ENCODE measurements at places on chromosomes 1 and 21.

DNA sequence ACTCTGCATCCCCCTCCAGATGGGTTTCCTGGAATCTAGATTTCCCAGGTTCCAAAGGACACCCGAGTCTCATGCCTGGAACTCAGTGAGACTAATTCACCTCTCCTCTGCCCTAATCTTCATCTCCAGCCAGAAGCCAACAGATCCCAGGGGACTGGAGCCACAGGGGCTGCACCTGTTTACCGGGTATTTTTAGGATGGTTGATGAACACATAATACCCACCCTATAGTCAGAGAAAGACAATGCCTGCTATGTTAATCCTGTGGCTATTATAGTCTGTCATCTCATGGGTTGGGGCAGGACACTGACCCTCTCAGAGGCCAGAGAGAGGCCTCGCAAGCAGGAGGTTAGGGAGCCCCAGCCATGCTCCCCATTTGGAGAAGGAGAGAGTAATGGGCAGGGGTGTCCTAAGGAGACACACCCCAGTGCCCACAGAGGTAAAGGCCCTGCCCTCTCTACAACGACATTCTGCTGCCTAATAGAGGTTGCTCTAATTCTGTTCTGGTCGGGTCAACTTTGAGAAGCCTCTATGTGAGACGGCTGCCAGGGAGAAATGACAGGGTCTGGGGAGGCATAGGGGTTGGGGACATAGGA lies 1.0 kb upstream of the TNNI1 start:
- DNase-seq, result no peak

DNA sequence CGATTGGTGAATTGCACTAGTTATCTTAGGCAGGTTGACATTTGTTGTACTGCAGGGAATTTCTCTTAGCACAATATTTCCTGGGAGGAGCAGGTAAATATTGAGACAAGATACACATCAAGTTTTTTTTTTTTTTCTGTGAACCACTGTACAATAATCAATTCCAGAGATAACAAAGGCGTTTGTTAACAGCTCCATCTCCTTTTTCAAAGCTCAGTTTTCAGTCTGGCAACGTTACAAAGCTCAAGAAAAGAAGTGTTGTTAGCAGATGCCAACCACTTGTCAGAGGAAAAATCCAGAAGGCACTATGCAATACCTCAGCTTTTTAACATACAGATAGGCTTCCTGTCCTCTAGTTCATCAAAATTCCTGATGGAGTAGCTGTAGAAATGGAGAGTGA lies 40.9 kb upstream of the DAB1 start:
- DNase-seq, result no peak

DNA sequence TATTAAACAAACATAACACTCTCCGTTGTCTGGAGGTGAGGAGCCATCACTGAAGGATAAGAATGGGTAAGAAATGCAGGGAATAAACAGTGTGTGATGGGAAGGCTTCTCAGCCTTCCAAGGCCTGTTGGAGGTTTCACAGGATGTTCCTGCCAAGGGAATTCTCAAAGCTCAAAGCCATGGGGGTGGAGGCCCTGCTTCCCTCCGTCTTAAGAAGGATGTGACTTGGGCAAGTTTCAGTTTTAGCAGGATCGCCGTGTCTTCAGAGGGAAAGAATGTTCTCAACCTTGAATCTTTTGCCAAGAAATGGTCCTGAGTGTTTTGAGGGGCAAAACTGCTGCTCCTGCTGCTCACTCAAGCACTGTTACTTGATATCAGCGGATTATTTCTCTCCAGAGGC lies 41.7 kb upstream of the IL20 start:
- DNase-seq, result no peak

- no peak for DNase-seq
Observed at GRCh38 chr1:206472024-206472423, 1.7 kb downstream of the IKBKE start.

DNA sequence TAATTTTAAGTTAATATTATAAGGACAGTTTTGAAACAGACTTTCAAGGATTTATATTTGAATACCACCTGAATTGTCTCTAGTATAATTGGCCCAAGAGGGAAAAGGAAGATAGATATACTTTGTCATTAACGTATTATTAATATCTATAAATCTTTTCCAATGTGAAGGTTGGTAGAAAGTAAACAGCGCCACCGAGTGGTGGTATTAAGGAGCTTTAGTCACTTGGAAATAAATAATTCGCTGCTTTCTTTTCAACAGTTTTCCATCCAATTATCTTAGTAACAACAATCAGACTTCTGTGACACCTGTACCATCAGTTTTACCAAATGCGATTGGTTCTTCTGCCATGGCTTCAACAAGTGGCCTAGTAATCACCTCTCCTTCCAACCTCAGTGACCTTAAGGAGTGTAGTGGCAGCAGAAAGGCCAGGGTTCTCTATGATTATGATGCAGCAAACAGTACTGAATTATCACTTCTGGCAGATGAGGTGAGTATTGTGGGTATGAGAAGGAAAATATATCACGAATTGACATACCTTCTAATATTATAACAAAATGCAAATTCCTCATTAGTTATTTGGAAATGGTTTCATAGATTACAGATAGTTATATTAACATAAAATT lies 37.7 kb downstream of the SH3GLB1 start:
- DNase-seq, result no peak

GRCh38 chr1:19877181-19877750 lies 4.9 kb upstream of the OTUD3 start:
- no peak for DNase-seq

DNA sequence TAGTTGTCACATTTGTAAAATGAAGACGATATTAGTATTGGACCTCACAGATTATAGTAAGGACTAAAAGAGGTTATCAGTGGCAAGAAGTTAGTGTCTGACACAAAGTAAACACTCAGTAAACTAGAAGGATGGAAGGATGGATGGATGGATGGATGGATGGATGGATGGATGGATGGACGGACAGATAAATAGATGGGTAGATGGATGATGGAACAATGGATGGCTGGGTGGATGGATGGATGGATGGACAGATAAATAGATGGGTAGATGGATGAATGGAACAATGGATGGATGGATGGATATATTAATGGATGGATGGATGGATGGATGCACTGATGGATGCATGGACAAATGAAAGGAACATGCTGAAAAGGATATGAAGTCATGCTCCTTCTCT lies 22.3 kb upstream of the KAZN start:
- no peak for DNase-seq

GRCh38 chr1:47262787-47263413 lies 30.9 kb upstream of the TAL1 start:
- peak; percentile 53 for DNase-seq
